Memory B cell (primary cell): ENCODE measurements at places on chromosomes 2 and 18.

DNA sequence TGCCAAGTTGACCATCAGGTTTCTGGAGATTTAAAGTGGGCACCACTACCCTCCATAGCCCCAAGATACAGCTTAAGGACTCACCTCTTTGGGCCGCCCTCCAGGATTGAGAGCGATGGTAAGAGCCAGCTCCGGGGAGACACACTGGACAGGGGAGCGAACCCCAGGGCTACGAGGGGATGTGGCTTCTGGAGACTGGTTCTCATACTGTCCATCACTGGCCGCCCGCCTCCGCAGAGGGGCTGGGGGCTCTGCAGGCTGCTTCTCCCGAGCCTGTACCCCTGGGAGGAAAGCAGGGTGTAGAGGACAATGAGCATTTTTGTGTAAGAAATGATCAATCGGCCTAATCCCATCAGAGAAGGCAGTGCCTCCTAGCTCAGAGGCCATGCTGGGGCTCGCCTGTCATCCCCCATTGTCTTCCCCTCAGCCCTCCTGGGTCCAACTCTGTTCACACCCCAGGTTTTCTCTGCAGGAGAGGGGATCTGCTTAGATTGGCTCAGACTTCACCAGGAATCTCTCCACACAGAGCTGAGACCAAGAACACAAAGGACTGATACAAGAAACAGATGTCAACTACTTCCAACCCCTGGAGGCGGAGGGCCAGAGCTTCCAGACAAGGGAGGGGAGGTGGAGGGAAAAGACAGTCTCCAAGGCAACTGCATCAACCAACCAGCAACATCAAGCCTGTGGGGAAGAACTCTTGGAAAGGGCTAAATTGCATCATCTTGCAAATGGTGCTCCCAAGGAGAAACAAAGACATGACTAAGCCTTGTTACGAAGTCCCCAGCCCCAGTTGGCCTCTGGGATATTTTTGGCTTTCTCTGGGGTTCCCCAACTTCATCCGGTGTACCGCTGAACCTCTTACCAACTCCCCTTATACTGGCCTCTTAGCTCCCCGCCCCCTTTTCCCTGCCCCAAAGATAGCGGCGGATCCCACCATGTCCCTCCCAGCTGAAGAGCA, 166.6 kb downstream of the TNS1 start:
- DNase-seq: no peak
- H3K4me1 ChIP-seq: peaks cover 2% of the 10 kb centered on the region
- no peak overlapping the region for H3K4me3 ChIP-seq
- peaks cover 14% of the 10 kb centered on the region for H3K27me3 ChIP-seq
- H3K36me3 ChIP-seq: no peaks in the 10 kb centered on the region
- H3K27ac ChIP-seq: no peak overlapping the region

GRCh38 chr18:48222118-48222517, 187.1 kb downstream of the ZBTB7C start:
- no peaks in the 10 kb centered on the region for H3K36me3 ChIP-seq
- no peak overlapping the region for H3K4me3 ChIP-seq
- H3K27ac ChIP-seq: no peak overlapping the region
- H3K27me3 ChIP-seq: peaks cover 3% of the 10 kb centered on the region

- H3K36me3 ChIP-seq: no peaks in the 10 kb centered on the region
- H3K4me1 ChIP-seq: peaks cover 3% of the 10 kb centered on the region
- H3K27ac ChIP-seq: no peak overlapping the region
- DNase-seq: no peak
- H3K4me3 ChIP-seq: no peak overlapping the region
Measured at GRCh38 chr2:218904176-218904575, 23.5 kb downstream of the WNT10A start.

DNA sequence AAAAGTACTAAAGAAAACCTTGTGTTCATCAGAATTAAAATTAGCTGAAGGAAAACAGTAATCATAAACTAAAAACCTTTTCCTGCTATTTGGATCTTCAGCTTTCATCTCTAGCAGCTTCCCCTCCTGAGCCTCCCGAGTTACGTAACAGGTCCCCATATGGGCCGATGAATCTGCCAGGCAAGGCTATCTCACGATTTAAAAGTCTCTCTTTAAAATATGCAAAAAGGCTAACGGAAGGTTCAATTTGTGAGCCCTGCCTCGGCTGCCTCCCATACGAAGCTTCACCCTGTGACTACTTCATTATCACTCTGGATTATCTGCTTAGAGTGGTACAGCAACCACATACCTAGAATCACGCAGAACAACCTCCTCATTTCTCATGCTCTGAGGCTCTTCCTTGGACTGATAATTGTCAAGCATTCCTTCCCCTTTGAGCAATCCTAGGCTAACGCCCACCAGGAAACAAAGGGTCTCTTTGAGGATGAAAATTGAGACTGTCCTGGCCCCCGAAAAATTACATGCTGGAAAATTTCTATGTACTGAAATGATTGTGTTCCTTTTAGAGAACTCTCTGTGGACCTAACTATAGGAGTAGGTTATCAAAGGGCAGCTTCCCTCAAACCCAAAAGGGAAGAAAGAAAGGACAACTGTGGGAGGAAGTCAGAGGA, 147.4 kb downstream of the ZEB2 start:
- no peak overlapping the region for H3K27ac ChIP-seq
- peaks cover 6% of the 10 kb centered on the region for H3K27me3 ChIP-seq
- H3K4me1 ChIP-seq: peaks cover 25% of the 10 kb centered on the region
- H3K36me3 ChIP-seq: peaks cover 2% of the 10 kb centered on the region
- DNase-seq: no peak
